ENCODE measurements at places on chromosomes 2 and 18.

DNA sequence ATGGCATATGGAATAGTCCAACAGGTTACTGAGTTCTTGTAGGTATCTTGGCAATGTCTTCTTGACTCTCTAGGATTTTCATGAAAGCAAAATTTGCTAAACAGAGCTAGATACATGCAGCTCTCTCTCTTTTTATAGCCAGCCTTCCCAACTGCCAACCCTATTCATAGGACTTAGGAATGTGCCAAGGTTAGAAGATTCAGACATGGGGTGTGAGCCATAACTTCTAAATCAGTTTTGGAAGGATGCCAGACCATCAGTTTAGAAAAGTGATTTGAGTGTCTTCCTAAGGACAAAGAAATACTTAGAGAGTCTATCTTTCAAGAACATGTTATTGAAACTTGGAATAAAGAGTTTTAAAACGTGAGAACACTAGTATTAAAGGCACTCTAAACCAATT is 619.5 kb upstream of the FANCL start:
- peak; percentile 44 for DNase-seq

GRCh38 chr2:182179176-182179575 is 193.5 kb downstream of the PPP1R1C start:
- no peak for DNase-seq

DNA sequence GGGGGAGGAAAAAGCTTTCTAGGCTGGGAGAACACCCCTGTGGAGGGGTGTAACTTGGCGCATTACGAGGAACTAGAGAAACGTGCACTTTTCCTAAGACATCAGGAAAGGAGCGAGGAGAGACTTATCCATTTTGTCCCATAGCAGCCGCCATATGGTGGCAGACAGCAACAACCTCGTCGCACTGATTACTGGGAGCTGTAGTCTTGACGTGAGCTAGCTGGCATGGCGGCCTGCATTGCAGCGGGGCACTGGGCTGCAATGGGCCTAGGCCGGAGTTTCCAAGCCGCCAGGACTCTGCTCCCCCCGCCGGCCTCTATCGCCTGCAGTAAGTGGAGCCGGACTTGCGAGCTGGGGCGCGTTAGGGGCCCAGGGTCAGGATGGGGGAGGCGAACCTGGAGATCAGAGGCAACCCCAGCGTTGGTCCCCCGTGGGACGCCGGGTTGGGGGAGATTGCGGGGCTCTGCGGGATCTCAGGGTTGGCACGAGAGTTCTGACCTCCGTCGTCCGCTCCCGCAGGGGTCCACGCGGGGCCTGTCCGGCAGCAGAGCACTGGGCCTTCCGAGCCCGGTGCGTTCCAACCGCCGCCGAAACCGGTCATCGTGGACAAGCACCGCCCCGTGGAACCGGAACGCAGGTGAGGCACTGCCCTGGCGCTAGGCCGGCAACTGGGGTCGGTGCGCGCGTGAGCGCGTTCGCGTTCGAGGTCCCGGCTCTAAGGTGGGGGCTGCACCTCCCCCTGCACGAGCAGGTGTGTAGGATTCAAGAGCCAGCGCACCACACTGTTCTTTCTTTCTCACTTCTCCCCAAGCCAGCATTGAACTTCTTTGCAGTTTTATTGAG is at the start of gene MRPL19:
Gene MRPL19, plus strand, starts transcription at position 201 of the 843 bp plus-strand sequence. Its CDS starts 25 bp downstream, at position 226.
- DNase-seq, result peak; percentile 80

GRCh38 chr2:64263315-64263714 is 119.1 kb upstream of the PELI1 start:
- no peak for DNase-seq

DNA sequence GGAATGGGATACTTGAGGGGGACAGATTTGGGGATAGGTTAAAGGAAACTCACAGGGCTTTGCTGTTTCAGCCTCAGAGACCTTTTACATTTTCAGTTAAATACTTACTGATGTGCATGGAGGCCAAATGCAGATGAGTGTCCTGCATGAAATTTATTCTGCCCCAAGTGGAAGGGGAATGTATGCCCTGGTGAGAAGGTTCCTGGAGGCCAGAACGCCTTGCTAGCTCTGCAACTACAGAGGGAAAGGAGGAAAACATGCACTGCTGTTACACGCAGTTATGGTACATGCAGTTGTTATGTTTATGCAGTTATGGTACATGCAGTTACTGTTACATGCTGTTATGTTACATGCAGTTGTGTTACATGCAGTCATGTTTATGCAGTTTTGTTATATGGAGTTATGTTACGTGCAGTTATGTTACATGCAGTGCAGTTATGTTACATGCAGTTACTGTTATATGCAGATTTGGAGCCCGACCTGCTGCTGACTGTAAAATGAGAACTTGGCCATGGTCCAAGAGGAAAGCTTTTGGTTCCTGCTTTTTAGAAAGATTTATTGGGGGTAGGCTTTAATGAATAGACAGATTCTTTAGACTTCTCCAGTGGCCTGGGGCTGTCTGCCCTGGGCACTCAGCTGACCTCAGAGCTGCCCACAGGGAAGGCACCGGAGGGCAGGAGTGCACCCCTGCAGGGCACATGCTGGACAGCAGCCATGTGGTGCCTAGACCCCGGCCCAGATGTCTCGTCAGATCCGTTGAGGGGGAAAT is 84.1 kb downstream of the LDLRAD4 start:
- DNase-seq, result no peak

- peak; percentile 65 for DNase-seq
Observed at GRCh38 chr2:164873210-164873908, 31.7 kb upstream of the COBLL1 start.

- no peak for DNase-seq
Observed at GRCh38 chr2:57437077-57437476, 609.5 kb upstream of the VRK2 start.

GRCh38 chr2:70474256-70474848 is 79.3 kb downstream of the TGFA start:
- DNase-seq, result no peak

GRCh38 chr2:144950899-144951560 is 431.1 kb upstream of the ZEB2 start:
- DNase-seq, result no peak

- DNase-seq, result no peak
Observed at GRCh38 chr2:20113986-20114938, 62.8 kb upstream of the LAPTM4A start.

GRCh38 chr18:69177702-69178101 is 223.0 kb upstream of the DOK6 start:
- DNase-seq, result no peak

- DNase-seq, result no peak
Observed at GRCh38 chr2:15720561-15721307, 129.1 kb downstream of the DDX1 start.

DNA sequence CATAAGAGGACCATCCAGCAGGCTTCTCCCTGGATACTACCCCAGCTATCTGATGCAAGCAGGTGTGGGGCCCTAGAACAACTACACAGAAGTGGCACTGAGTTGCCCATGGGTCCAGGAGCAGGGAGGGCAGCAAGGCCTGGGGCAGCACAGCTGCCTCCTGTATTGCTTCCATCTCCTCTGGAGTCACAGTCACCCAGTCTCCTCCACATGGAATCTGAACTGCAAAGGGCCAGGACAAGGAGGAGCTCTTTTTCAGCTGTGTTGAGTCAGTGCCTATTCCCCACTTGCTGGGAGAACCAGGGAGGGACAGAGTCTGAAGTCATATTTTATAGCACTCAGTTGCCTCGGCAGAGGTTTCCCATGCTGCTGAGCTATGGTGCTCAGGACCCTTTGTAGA is 67.9 kb upstream of the ALPP start:
- no peak for DNase-seq

GRCh38 chr18:61851940-61852451 is 40.8 kb downstream of the RNF152 start:
- DNase-seq, result no peak

DNA sequence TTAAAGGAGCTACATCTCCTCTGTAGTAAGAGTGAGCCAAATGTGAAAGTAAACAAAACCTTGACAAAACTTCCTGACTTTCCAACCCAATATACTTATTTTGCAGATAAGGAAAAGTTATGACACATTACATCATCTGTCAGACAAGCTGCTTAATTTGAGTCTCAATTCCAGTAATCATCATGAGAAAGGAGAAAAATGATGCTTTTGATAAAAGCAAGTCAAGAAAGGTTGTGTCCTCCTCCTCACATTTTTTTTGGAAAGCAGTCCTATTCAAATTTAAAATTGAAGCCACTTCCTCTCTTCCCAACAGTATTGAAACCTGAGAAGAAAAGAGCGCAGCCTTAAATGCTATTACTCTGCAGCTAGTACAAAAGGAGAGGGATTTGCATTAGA is 519.6 kb downstream of the LRP1B start:
- no peak for DNase-seq

DNA sequence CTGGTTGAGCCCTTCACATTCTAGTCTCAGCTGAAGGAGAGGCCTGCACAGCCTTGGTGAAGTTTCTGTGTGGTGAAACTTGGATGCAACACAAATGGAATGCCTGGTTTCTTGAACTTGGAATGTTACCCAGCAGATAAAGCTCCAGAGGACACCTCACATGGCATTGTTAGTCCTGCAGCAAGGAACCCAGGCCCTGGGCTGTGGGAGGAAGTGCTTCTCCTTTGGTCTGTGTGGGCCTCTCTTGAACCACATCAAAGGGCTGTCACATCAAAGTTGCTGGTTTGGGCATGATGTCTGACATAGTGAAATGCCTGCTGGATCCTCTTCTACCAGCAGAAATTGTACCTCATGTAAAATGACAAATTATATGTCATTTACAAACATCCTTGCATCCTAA is 198.5 kb downstream of the FHOD3 start:
- DNase-seq, result no peak

GRCh38 chr2:216206041-216206703 is 97.0 kb downstream of the XRCC5 start:
- DNase-seq, result no peak

DNA sequence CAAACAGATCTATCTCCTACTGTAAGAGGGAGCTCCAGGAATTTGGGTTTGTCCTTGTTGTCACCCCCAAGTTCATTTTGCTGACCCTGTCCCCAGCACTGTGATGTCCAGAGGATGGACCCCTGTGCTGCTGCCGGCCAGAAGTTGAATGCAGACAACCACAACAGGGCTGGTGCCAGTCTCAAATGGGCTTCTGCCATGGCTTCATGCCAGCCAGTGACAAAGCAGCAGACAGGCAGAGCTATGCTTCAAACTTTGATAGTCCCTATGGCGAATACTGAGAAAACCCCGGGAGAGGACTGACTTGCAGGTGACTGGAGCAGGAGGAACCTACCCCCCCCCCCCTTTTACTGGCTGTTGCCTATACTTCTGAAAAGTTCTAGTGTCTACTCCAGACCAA is 3.2 kb downstream of the SMAD7 start:
- DNase-seq, result no peak

- no peak for DNase-seq
Observed at GRCh38 chr2:223043164-223043941, 8.6 kb upstream of the KCNE4 start.

DNA sequence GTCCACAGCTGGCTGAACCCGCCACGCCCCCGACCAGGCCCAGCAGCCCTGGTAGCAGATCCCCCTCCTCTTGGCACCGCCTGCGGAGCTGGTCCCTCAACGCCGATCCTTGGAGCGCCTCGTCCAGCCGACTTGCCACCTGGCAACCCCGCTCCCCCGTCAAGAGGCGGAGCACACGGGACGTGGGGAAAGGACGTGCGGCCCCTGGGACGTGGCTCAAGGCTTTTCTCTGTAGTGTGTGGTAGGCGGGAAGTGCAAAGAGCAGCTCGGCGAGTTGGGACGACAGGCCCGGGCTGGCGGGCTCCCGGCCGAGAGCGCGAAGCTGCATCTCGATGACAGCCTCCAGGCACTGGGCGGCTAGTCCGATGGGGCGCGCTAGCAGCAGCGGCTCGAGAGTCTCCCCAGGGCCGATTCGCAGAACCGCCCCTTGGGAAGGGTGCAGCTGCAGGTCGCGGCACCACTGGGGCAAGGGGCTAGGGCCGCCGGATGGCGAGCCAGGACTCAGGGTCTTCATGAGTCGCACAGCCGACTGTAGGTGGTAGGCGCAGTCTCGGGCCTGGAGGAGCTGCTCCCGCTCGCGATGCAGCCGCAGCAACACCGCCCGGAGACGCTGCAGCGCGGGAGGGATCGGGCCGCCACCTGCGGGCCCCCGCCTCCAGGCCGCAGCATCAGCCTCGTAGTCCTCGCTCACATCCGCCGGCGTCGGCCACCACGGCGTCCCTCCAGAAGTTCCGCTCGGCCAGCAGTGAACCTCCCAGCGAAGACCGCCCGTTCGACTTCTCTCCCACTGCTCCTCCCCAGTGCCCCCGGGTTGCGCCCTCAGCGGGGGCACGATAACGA is 617 bp downstream of the CCDC142 start:
- no peak for DNase-seq

- no peak for DNase-seq
Observed at GRCh38 chr18:43870626-43871025, 593.3 kb upstream of the SYT4 start.

GRCh38 chr2:66432801-66433694 is 1.9 kb upstream of the MEIS1 start:
- peak; percentile 88 for DNase-seq

GRCh38 chr2:18752022-18752493 is 162.7 kb upstream of the NT5C1B start:
- no peak for DNase-seq

DNA sequence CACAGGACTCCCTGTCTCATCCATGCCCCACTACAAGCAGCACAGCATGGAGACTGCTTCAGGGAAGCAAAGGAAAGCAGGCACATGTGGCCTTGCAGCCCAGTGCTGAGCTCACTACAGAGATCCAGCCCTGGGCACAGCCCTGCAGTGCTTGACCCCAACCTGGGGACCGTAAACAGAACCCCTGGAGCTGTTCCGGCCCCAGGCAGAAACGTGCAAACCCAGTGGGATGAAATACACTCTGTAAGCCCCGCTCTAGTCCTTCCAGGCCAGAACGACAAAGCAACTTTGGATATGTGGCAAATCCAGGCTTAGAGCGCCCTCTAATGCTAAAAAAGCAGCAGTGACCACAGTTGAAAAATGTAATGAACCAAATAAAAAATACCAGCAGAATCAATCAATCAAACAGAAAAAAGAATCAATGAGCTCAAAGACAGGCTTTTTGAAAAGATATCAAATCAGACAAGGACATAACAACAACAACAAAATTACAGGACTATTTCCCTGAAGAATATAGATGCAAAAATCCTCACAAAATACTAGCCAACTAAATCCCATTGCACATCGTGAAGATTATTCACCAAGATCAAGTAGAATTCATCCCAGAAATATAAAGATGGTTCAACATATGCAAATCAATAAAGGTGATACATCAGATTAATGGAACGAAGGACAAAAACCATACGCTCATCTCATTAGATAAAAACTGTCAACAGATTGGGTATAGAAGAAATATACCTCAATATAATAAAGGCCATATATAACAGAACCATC is 45.6 kb downstream of the ZNF519 start:
- peak; percentile 4 for DNase-seq

- DNase-seq, result no peak
Observed at GRCh38 chr2:98896944-98897343, 39.1 kb downstream of the CRACDL start.

DNA sequence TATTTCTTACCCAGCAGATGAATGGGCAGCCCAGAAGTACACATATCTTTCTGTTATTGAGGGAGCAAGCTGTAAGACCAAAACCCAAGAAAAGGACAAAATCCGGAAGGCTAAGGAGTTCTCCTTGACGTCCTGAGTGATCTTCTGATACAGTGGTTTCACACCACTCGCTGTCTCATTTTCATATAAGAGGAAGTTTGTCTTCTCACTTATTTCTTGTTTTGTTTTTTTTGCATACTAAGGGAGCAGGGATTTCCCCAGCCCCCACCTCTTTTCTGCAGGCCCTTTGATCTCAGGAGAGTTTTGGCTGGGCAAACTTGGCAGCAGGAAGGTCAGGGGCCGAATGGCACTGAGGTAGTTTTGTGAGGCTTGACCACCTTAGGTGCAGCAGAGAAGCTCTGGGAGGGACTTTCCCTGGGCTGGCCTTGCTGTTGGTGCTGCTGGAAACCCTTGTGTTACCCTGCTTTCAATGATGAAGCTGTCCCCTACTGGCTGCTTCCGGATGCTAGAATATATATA is 13.3 kb downstream of the CHRNA1 start:
- DNase-seq, result no peak

All from NCI-H446 treated with DMSO at 0.1 percent for 48 hours (cell line).